ENCODE measurements at places on chromosomes 12 and 14.

DNA sequence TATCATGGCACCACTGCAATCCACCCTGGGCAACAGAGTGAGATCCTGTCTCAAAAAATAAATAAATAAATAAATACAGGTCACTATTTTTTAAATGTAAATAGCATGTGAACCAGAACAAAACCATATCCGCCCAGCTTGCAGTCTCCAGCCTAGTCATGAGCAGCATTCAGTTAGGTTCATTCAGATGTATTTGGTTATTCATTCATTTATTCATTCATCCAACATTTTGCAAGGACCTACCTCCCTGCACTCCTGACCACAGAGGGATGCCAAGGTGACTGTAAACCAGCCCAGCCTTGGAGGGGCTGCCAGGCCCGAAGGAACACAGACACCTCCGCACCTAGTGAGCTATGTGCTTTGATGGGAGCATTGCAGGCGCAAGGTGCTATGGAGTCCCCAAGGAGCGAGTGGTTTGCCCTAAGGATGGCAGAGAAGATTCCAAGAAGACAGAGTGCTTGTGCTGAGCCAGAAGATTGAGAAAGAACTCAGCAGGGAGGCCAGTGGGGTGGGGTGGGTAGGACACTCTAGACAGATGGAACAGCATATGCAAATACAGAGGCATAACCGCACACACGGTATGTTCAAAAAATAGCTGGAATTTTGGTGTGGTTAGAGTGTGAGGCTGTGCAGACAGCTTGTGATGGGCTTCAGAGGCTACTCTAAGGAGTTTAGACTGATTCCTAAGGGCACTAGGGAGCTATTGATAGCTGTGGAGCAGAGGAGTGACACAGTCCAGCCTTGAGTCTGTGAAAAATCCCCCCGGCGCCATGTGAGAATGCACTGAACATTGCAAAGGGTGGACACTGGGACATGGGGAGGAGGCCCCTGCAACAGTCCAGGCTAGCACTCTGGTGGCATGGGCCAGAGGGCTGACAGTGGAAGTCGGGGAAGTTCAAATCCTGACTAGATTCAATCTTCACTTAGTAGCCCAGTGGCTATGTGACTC is 11.7 kb downstream of the DTX1 start:
- no peak for DNase-seq

- DNase-seq, result no peak
These were observed 25.7 kb downstream of the RDH12 start for GRCh38 chr14:67727361-67727760.

- DNase-seq, result no peak
These were observed 23.7 kb upstream of the YLPM1 start for GRCh38 chr14:74739293-74740030.

DNA sequence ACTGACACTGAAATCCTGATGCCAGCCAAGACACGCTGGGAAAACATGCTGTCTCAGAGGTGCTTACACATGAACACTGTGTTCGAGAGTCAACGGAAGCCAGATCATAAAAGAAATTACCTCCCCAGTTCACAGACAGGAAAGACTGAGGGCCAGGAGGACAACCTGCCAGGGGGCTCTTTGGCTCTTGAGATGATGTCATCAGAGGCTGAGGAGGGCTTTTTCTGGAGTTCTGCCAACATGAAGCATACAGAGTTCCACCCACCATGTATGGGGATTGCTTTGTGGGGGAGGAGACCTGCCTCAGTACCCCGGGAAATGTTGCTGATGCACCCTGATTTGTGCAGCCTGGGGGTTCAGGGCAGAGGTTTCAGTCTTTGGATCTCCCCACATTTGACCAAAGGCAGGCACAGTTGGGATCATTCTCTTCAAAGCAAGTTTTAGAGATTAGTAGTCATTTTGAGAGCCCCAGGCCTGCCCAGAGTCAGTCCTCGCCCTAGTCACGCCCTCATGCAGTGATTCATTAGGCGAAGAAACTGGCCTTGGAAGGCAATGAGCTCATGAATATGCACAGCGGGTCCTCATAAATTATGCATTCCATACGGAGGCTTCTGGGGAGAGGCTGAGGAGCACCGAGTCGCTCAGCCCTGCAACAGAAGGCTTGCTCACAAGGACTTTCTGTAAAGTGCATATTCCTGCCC is 34.9 kb upstream of the EML1 start:
- DNase-seq, result no peak

GRCh38 chr12:7221486-7221885 is 32.0 kb downstream of the PEX5 start:
- no peak for DNase-seq

DNA sequence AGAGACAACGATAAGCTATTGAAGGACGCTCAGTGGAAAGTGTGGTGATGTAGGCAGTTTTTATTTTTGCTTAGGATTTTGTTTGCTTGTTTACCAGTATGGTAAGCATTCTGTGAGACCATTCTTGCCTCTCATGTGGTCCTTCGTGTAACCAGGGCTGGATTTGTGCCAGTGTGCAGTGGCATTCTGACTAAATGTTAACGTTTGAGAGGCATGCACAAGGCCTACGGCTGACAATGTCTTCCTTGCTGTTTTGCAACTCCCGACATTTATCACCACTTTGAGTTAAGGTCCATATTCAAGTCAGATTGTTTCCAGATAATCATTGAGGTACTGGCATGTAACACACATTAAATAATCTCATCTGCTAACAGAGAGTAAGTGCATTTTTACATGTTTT is 102.3 kb upstream of the BCAT1 start:
- DNase-seq, result no peak

DNA sequence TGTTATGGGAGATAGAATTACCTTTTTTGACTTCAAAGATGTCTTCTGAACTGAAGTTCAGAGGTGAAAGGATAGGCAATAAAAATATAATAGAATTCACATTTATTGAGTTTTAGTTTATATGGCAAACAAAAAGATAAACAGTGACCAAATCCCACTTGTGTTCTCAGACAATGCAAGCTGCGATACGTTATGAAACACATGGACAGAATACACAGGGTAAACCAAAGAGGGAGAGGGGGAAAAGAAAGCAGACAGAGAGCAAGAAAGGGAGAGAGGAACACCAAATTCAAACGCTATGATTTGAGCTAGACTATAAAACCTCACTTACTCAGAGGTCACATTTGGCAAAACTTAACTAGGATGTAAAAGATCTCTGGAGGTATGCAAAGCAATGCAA is 238.2 kb upstream of the FLRT2 start:
- no peak for DNase-seq

- DNase-seq, result no peak
These were observed 162.2 kb upstream of the EGLN3 start for GRCh38 chr14:34113005-34113511.

GRCh38 chr12:4899364-4899763 is 10.3 kb upstream of the KCNA1 start:
- DNase-seq, result no peak

DNA sequence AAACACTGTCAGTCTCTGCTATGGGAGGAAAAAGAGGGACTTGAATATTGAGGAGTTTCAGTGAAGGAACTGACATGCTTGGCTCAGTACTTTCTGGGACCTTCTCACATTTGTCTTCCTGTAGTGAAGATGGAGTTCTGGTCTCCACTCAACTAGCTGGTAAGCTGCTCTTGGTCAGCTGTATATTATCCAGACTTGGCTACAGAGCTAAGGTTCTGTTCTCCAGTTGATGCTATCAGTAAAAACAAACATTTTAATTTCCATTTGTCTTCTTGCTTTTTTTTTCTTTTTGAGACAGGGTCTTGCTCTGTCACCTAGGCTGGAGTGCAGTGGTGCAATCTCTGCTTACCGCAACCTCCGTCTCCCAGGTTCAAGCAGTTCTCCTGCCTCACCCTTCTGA is 5.3 kb downstream of the RNF34 start:
- DNase-seq, result no peak

DNA sequence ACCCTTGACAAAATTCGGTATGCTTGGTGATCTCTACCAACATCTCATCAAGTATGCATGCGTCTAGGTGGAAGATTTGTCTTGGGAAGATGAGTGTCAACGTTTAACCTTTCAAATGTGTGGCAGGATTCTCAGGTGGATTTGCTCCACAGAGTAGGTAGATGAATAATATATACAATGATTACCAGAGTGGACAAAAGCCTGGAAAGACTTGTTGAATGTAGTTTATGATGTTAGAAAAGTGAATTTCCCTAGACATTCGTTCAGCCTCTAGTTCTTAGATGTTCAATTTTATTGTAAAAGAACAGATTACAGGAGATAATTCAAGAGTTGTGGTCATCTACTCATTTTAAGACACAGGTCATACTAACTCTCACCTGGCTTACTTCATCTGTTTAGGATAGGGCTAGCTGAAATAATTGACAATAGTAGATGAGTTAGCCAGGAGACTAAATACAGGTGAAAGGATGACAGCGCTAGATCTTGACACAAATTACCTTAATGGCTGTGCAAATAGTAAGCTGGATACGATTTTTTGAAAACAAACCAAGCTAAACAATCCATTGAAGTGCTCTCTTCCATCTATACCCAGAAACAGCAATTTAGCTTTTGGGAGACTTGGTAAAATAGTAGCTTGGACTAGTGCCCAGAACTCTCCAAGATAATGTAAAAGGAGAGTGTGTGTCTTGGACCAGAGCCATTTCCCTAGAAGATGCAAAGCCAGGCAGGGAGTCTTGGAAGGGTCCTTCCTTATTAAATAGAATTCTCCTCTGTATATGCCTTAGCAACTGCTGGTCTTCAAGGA is 168.0 kb downstream of the DACT1 start:
- no peak for DNase-seq

DNA sequence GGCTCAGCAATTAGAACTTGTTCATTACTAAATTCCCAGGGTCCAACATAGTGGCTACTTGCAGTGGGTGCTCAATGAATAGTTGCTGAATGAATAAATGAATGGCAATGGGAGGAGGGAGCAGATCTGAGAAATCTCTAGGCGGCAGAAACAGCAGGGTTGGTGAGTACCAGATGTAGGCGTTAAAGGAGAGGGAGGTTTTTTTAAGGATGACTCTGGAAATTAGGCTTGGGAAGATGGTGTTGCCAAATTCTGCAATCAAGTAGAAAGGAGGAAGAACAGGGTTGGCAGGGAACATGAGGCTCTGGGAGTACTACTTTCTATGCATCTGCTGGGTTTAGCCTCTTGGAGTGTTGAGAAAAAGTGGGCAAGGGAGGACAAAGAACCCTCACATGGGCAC is 207.1 kb downstream of the APAF1 start:
- DNase-seq, result no peak

DNA sequence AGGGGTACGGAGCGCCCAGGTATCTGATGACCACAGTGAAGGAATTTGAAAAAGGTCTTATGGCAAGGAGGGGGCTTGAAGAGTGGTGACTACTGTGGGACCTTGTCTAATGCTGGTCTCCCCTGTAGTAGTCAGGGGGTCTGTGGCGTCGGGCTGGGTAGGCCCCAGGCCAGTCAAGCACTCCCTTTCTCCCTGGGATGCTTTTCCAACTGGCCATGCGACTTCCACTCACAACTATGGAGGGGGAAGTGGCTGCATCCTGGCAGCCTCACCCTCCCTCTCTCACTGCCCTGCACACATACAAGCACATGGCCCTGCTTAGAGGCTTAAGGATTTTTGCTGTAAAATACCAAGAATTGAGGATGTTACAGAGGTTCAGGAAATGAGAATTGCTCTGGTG is 4.1 kb downstream of the TSPAN11 start:
- no peak for DNase-seq

DNA sequence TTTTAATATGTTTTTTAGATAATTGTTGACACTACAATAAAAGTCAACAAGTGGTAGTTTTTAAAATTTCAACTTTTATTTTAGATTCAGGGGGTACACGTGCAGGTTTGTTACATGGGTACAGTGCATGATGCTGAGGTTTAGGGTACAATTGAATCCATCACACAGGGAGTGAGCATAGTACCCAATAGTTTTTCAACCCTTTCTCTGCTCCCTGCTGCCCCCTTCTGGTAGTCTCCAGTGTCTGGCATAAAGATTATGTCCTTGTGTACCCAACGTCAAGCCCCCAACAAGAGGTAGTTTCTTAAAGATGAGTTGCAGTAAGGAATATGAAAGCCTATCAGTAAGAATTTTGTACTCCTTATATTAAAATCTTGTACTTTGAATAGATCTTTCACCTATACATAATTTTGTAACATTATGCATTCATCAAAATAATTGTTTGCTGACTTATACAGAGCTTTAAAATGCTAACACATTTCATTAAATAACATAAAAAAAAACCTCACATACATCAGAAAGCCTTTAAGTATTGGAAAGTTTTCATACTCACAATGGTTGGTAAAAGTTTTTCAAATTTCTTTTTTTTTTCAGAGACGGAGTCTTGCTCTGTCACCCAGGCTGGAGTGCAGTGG is 5.4 kb upstream of the RALGAPA1 start:
- DNase-seq, result peak; percentile 72

- DNase-seq, result no peak
These were observed 421.1 kb downstream of the VRK1 start for GRCh38 chr14:97218274-97218673.

GRCh38 chr14:64465191-64465822 is at the start of gene AKAP5:
AKAP5 (plus strand) TSS chr14:64465499; CDS start chr14:64468395, 2,896 bp downstream.
- DNase-seq, result peak; percentile 60

DNA sequence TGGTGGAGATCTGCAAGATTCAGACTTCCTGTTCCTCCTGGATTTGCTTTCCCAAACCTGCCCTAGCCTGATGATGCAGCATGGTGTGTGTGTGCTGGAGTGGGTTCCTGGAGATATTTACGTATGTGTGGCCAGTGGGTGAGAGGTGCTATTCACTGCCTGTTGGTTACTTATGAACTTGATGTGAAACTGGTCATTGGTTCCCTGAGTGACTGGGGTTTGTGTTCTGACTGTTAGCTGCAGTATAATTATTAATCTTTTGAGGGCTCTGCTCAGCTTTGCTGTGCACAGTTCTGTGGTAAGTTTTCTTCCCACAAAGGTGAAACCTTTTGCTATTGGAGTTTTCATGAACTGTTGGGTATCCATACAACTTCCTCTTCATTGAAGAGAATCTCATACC is 541.8 kb upstream of the FBXO33 start:
- DNase-seq, result no peak

GRCh38 chr14:32559590-32559989 is 230.5 kb downstream of the AKAP6 start:
- DNase-seq, result no peak

DNA sequence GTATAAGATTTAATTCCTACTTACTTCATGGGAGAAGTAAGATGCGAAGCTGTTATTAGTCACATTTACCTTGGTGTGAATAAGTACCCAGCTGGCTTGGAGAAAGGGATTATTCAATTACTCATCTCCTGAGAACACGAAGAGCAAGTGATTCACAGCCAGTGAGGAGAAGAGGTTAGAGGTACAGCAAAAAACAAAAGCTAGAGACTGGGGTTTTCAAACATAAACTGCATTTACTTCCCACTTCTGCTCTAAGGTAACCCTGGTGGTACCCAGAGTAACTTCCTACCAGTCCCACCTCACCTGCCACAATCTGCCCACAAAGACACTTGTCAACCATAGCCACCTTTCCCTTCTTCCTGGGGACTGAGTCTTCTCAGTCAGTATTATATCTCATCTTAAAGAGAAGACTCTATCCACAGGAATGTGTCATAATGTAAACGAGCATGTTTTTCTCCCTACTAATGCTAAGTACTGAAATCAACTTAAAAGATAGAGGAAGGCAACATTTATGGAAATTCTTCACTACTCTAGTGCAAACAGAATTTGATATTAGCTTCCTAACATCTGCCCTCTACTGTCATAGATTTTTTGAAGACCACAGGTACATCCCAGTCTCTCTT is 6.0 kb upstream of the IL22 start:
- no peak for DNase-seq

All from stimulated activated CD4-positive, alpha-beta T cell treated with anti-CD3 and anti-CD28 coated beads, Interleukin-12 subunit alpha, Interleukin-12 subunit beta, amount 100 ng/mL, for 4 hours (primary cell).